GM23248 (cell line): ENCODE measurements at places on chromosomes 12 and 14. TPM values are rescaled to one million over a fixed set of nuclear protein-coding genes. Genes with fewer than 3 reads are reported as not detected.

DNA sequence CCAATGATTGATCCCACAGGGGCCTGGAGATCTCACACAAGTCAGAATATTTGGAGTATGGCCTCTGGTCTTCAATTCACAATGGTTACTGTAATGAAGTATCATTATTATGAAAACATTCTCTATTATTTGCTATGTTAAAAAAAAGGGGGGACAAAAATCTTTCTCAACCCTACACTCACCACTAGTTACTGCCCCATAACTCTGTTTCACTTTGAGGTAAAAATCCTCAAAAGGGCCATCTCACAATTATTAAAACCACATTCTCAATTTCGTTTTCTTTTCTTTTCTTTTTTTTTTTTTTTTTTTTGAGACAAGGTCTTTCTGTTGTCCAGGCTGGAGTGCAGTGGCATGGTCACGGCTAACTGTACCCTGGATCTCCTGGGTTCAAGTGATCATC is 59.6 kb upstream of the KCNC2 start:
- DNase-seq: no peak

The TNS2 gene
- polyA plus RNA-seq: 24.1 and 26.1 TPM in 2 replicates

DNA sequence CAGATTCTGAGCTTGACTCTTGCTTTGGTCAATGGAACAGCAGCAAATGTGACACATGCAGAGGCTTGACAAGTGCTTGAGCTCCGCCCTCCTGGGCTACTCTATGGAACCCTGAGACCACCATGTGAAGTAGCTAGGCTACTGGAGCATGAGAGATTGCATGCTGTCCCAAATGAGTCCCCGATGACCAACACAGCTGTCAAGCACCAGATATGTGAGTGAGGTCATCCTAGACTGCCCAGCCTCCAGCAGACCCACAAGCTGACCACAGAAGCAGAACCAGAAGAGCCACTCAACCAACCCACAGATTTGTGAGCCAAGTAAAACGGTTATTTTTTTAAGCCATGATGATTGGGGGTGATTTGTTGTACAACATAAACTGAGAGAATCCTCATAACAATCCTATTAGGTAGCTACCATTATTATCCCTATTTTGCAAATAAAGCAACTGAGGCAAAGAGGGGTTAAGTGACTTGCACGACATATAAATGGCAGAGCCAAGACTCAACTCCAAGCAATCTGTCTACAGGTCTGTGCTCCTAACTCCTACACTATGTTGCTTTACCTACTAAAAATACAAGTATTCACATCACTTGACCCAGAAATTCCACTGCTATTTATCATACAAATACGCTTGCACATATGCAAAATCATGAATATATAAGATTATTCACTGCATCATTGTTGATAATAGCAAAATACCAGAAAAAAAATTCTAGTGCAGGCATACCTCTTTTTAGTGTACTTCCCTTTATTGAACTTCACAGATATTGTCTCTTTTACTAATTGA is 136.2 kb downstream of the NDUFA12 start:
- DNase-seq: no peak

The NRL gene
- polyA plus RNA-seq: 0.48 and 0.56 TPM in 2 replicates

GRCh38 chr12:34297126-34297789 is 275.0 kb downstream of the ALG10 start:
- no peak for DNase-seq

DNA sequence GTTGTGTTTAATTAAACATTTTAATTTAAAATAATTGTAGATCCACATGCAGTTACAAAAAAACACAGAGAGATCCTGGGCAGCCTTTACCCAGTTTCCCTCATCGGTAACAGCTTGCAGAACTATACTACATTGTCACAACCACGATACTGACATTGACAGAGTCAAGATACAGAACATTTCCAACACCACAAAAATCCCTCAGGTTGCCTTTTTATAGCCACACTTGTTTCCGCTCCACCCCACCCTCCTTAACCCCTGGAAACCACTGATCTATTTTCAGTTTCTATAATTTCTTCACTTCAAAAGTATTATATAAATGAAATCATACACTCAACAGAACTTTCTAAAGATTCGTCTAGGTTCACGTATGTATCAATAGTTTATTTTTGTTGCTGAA is 458.8 kb upstream of the SOX5 start:
- no peak for DNase-seq

The RNASE8 gene
- polyA plus RNA-seq: not detected in 2 replicates

GRCh38 chr14:93034671-93034994 is 81.1 kb downstream of the ITPK1 start:
- no peak for DNase-seq

GRCh38 chr12:120597861-120598260 is 16.7 kb upstream of the POP5 start:
- DNase-seq: no peak

The CLEC6A gene
- polyA plus RNA-seq: not detected in 2 replicates

DNA sequence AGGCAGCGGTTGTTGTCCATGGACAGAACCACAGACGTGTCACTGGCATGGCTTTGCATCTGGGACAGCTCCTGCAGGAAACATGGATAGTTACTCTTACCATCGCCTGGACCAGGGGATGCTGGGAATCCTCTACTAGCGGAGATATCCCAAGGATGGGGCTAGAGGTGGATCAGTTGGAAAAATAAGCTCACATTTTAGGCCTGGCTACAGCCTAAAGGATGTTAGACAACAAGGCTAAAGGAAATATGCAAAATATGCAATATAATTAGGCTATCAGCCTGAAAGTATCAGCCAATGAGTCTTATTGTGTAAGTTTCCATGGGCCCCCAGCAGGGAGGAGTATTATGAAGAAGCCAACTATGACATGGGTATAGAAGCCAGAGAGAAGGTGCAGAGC is 5.0 kb downstream of the KRT76 start:
- no peak for DNase-seq

DNA sequence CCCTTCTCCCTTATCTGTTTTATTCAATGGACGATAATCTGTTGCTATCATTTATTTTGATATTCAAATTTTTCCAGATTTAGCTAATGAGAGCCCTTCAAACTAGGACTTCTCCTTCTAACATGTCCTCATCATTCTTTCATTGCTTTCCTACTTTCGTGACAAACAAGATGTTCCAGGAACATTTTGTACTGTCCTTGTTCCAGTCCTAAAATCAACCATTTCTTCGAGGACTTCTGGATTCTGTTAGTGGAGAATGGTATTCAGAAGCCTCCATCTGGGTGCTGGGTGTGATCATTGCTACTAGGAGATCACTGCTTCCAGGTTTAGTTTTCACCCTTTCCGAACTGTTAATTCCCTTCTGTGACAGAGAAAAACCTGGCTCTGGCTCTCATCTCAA is 29.5 kb upstream of the FBXO34 start:
- no peak for DNase-seq

The TSPAN8 gene
- polyA plus RNA-seq: not detected in 2 replicates
